T follicular helper cell (primary cell): ENCODE measurements at places on chromosomes 6 and 20.

DNA sequence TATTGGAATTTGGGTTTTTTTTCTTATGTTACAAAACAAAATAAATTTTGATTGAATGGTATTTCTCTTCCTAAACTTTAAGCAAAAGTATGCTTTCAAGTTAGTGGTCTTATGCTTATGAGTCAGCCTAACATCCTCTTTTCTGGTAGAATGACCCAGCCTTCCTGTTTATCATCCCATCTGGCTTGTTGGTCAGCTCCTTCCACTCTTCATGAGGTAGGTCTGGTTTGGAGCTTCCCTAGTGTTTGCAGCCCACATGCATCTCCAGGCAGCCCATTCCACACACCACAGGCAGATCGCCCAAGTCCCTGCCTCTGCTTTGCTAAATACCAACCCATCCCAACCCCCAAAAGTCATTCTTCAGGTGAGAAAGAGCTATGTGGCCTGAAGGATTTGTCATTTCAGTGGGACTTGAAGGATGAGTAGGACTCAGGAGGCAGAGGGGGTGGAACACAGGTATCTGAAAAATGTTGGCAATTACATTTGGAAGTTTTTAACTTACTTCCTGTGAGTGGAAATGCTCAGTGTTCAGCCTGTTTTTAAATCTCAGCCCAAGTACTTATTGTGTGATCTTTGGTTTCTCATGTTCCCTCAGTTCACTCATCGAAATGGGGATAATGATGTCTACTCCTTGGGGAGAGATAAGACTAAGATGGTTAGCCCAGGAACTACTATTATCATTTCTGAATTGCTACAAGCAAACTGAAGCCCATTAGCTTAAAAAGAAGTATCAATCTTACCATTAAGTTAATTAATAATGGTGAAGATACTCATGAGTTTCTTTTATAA, 294.0 kb downstream of the ADGB start:
- no peak for DNase-seq

DNA sequence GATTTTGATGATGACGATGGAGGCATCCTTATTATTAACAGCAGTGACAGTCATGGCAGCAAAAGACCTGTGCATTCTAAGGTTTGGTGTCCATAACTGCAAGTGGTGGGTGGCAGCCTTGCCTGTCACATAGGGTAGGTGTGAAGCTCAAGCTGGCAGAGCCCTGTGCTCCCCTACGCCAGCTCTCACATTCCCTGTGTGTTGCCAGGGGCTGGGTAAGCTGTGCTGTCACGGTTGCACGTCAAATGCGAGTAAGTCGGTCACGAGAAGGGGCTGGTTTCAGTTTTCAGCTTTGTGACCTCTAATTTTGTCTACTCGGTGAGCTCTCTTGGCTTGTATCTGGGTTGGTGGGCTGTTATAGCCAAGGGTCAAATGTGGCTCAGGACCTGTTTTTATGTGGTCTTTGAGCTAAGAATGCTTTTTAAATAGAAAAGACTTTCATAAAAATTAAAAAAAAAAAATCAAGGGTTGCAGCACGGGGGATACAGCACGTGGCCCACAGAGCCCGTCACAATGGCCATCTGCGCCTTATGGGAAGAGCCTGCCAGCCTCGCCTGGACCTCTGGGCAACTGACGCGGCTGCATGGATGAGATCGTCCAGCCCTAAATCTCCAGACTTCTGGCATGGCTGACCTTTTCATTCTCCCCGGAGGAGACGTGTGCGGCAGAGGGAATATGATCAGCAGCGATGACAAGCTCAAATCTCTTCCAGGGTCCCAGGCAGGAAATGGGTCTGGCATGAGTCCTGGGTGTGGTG, 148.5 kb downstream of the PHACTR3 start:
- DNase-seq = no peak

GRCh38 chr6:43695967-43696291, 8.3 kb upstream of the MRPS18A start:
- DNase-seq = no peak

DNA sequence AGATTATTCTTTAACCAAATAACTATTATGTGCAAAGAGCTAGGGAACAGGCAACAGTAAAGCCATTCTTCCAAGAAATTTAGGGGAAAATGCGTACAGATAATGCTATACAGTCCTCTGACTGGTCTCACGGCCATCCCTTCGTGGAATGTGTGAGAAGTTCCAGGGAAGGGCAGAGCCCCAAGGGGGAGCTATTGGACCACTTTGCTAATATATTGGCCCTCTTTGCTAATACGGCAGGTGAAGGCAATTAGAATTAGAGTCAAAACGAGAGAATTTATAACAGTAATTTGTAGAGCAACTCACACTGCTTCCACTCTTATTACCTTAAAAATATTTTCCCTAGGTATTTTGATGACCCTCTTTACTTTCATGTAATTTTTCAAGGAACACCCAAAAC, 140.4 kb downstream of the IMPG1 start:
- DNase-seq = no peak

GRCh38 chr6:12903246-12903645, 186.7 kb downstream of the PHACTR1 start:
- no peak for DNase-seq

DNA sequence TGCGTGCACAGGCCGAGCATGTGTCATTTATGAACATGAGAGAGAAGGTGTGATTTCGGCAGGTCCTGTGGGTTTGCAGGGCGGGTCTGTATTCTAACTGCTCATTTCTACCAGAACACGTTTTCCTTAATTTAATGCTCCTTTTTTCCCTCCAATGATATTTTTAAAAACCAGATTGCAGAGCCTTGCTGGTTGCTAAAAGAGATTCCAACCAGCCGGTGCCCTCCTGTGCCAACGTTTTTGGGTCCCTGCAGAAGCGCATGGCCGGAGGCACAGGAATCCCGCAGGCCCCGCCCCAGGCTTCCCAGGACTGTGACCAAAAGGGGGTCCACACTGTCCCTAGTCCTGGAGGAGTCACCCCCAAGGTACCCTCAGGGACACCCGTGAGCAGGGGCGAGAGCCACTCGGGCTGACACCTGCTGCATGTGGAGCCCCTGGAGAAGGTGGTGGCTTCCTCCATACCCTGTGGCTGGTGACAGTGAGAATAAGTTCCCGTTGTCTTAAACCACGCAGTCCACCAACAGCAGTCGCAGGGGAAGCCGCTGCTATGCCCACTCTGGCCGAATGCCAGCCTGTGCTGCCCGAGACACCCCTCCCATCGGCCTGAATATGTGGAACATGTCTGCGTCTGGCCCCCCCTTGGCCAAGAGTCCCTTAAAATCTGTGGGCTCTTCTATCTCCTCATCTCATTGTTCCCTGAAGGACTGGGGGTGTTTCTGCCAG, 15.7 kb upstream of the NTSR1 start:
- no peak for DNase-seq

DNA sequence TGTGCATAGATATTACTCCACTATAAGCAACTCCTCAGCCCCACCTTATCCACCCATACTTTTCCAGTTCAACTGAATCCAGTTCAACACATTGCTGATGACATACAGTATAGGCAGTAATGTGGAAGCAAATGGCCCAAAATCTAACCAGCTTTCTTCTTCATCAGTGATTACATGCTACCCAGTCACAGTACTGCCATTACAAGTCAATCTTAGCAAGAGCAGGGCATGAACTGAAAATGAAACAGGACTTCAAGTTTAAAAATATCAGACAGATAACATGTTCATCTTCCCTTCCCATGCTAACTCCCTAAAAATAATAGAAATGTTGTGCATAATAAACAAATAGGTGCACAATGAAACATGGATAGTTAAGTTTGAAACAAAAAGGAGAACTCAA, 19.2 kb downstream of the RRAGD start:
- DNase-seq = no peak
